ENCODE measurements at places on chromosomes 2 and 18.
A peak's percentile ranks its signal among the peaks of the same experiment; 100 is the strongest.

- DNase-seq = no peak
Measured at GRCh38 chr18:8991155-8991554, 111.3 kb upstream of the NDUFV2 start.

GRCh38 chr2:240946046-240946445, 39.9 kb downstream of the CROCC2 start:
- no peak for DNase-seq

GRCh38 chr2:125227843-125228392, 1202.8 kb downstream of the CNTNAP5 start:
- no peak for DNase-seq

DNA sequence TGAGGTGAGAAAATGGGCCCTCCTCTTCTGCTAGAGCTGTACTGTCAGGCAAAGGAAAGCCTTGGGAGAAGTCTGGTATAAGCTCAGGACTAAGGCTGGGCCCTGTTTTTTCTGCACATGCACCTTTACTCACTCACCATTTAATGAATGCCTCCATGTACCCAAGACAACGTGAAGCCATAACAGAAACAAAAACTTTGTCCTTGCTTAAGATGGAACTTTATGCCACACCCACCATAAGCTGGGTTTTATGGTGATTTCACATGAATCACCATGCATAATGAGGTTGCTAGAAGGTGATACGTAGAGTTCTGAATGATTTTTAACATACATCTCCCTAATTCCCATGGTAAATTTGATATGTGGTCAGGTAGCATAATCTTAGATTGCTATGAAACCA, 63.7 kb upstream of the CYP26B1 start:
- DNase-seq = no peak

- DNase-seq = no peak
Measured at GRCh38 chr2:62194558-62195420, 1.1 kb upstream of the B3GNT2 start.

GRCh38 chr2:176582990-176583481, 313.8 kb downstream of the MTX2 start:
- DNase-seq = no peak

DNA sequence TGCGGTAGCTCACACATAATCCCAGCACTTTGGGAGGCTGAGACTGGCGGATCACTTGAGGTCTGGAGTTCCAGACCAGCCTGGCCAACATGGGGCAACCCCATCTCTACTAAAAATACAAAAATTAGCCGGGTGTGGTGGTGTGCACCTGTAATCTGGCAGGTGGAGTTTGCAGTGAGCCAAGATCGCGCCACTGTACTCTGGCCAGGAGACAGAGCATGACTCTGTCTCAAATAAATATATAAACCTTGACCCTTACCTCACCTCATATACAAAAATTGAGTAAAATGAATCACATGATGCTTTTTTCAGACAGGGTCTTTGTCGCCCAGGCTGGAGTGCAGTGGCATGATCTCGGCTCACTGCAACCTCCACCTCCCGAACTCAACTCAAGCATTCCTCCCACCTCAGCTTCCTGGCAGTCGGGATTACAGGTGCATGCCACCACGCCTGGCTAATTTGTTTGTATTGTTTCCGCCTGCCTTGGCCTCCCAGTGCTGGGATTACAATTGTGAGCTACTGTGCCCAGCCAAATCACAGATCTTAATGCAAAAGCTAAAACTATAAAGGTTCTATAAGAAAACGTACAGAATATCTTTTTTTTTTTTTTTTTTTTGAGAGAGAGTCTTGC, 25.3 kb downstream of the XPO1 start:
- DNase-seq = no peak

- peak; percentile 91 for DNase-seq
Measured at GRCh38 chr2:181140414-181140813, 160.0 kb downstream of the UBE2E3 start.

DNA sequence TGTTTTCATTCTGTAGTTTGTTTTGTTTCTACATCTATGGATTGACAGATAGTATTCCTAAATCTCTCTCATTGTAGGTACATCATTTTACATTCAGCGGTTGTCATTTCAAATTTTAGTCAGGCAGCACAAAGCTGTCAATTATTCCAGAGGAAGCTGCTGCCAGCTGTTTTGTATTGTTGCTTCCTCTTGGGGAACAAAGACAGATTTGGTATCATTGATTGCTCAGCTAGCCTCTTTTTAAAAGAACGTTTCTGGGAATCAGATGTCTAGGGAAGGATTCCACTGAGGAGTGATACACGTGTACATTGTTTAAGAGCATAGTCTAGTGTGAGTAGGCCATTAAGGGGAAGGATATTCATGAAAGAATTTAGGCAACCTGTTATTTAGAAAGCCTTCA, 145.8 kb downstream of the AGPS start:
- no peak for DNase-seq

- DNase-seq = no peak
Measured at GRCh38 chr2:9552219-9553178, 3.1 kb downstream of the ADAM17 start.

DNA sequence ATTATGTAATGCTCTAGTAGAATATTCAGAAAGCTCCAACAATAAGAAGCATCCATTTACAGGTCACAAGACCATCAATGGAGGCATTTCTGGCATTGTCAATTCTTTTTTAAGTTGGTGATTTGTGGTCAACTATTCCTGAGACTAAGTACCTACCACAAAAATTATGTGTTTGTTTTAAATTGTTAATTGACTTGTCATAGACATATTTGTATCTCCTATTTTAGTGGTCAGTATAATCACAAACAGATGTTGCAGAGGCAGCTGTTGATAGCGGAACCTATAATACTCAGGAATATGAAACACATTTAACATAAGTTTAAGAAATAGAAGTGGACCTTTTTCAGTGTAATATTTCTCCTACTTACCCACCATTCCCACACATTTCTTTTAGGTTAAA, 430.1 kb downstream of the CCDC85A start:
- DNase-seq = no peak

DNA sequence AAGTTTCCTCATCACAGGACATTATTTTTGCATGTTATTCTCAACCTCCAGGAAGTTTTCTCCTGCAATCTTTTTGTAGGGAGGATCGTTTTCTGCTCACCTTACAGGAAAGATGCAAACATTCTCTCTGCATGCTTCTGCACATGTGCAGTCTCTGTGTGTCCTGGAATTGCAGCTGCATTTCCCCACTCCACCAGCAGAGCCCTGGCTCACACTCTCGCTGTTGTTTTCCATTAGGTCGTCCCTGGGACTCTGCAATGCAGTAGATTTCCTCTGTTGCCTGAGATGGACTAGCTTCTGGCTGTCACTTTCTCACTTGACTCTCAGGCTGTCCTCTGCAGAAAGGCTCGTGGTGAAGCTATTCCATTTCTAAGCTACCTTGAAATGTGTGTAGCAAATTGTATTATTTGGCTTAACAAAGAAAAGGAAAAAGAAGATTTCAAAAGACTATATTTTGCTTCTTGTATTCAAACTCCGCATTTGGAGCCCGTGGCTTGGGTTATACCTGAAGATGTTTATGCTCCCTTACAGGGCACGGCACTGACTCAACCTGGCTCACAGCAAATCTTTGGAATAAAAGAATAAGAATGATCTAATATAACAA, 346.7 kb downstream of the RAD51AP2 start:
- no peak for DNase-seq

GRCh38 chr2:148519013-148519412, 125.5 kb upstream of the EPC2 start:
- DNase-seq = no peak

DNA sequence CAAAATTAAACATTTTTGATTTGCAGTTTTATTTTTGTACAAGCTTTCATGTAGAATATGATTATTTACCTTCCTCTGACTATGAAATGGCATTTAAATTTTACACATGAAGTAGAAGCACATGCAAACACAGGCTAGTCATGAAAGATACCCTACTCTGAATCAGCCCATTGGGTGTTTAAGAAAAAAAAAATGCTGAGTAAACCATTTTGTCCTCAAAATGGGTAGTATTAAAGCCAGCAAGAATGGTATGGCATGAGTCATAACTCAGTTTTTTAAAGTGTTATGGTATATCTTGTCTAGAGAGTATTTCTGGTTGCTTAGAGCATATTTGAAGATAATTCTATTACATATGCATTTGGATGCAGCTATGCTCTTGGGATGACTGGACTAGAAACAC, 55.0 kb downstream of the PKP4 start:
- no peak for DNase-seq

DNA sequence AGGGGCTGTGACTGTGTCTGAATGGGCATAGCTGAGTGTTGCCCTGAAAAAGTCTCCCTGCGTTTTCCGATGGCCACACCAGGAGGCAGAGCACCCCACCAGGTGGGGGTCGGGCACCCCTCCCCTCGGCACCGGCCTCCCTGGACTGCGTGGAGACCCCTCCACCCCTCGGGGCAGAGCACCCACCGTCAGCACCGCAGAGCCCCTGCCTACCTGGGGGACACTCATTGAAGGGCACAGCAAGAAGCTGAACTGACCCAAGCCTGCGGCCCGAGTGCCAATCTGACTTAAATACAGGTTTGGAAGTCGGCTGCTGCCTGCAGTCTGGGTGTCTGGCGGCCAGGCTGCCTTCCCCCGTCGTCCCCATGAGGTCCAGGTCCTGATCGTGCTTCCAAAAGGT, 69.9 kb downstream of the KCNG2 start:
- DNase-seq = no peak

DNA sequence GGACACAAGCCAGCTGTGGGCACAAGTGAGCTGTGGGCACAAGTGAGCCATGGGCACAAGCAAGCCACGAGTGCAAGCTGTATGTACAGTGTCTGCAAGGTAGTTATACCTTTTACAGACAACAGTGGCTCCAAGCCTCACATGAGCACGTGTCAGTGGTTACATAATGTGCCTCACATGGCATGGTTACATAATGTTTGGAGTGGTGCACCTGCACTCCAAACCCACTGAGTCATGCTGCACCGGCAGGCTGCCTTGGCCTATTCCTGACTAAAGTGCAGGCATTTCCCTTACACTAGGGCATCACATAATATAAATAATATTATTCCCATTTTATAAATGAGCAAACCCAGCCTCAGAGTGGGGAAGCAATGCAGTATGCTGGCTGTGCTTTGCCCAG, 62.6 kb downstream of the MARCO start:
- no peak for DNase-seq

DNA sequence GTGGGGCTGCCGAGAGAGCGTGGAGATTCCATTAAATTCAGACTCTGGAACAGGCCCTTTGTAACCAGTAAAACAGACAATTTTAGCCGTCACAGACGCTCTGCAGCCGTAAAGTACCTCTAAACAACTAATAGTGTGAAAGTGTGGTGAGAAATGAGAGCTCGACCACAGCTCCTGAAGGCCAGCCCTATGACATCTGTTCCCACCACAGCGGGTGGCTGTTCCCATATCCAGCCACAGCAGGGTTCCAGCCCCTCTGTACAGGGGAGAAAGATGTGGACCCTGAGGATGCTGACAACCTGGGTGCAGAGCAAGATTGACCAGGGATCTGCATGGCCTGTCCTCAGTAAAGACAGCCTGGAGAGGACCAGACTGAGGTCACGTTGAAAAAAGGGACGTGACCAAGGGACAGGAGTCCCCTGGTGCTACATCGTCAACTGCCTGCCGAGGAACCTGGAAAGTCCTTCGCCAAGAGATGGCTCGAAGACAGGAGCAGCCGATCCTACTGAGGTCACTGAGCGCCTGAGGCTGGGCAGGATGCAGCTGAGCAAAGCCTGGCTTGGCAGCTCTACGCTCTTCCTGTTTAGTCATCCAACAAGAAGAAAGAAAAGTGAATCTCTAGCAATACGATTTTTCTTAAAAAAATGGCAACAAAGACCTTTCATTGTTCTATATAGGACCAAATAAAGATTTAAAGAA, 831.7 kb downstream of the RNF144A start:
- DNase-seq = no peak

- DNase-seq = no peak
Measured at GRCh38 chr18:35027206-35027605, 14.0 kb upstream of the MAPRE2 start.

GRCh38 chr18:74414953-74415515, 42.1 kb downstream of the DIPK1C start:
- no peak for DNase-seq

- DNase-seq = no peak
Measured at GRCh38 chr2:47798631-47799030, 15.7 kb downstream of the MSH6 start.

GRCh38 chr18:74194691-74195090, 46.4 kb downstream of the TIMM21 start:
- no peak for DNase-seq

DNA sequence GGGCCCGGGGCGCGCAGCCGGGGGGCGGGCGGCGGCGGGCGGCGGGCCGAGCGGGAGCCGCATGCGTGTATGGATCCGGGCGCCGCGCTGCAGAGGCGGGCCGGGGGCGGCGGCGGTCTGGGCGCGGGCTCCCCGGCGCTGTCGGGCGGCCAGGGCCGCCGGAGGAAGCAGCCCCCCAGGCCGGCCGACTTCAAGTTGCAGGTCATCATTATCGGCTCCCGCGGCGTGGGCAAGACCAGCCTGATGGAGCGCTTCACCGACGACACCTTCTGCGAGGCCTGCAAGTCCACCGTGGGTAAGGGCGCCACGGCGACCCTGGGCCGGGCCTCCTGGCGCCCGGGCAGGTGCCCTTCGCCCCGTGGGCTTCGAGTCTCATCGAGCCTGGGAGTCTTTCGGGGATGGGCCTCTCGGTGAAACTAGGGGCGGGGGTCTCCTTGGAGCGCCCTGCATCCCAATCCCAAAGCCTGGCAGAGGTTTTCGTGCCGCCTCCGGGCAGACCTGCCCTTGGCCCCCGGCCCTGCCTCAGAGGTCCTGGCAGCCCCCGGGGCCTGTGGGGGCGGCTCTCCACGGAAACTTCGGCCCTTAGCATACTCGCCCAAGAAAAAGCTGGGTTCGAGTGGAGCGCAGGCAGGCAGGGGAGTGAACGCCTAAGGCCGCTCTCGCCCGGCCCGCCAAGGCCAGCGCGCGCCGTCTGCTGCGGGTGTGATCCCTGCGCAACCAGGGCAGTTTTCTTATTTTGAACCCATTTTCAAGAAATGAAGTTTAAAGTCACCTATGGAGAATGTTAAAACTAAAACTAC, 622 bp downstream of the RAB12 start:
- no peak for DNase-seq

GRCh38 chr18:35514752-35515459, 17.1 kb upstream of the INO80C start:
- no peak for DNase-seq

DNA sequence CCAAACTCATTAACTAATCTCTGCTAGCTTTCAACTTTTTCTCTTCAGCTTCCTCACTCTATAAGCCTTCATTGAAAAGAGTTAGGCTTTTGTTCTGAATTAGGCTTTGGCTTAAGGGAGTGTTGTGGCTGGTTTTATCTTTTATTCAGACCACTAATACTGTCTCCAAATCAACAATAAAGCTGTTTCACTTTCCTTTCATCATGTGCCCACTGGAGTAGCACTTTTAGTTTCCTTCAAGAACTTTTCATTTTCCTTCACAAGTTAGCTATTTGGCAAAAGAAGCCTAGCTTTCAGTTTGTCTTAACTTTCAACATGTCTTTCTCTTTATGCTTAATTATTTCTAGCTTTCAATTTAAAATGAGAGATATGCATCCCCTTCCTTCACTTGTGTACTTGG, 271.7 kb upstream of the FSIP2 start:
- DNase-seq = no peak
